ENCODE measurements at places on chromosomes 12 and 14.

DNA sequence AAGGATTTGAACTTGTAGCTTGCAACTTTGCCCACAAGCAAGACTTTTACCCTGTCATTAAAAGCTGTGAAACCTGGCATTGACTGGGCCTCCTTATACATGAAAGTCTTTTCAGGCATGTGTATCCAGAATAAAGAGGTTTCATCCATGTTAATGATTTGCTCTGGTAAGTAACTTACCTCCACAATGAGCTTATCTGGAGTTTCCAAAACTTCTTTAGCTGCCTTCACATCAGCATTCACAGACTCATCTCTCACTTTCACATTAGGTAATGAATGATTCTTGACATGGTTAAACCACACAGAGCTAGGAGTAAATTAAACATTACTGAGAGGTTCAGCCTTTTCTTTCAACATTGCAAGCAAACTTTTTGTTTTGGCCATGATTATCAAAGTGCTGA lies 234.4 kb upstream of the CLEC14A start:
- DNase-seq: no peak

DNA sequence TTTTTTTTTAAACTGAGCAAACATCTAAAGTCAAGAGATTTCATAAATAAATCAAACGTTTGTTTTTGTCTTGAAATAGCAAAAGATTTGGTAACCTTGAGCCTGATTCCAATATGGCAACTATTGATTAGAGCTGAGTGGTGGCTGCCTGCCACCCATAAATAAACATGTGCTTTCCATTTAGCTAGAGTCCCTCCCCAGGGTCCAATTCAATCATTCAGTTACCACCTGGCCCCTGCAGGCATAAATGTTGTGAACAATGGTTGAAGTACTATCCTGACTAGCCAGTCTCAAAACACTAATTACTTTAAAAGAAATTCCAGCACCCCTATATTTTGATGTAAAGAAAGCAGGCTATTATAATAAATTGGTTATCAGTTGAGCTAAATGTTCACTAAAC lies 129.7 kb upstream of the GRIP1 start:
- DNase-seq: no peak

GRCh38 chr12:66662179-66662578 lies 16.7 kb downstream of the GRIP1 start:
- no peak for DNase-seq

DNA sequence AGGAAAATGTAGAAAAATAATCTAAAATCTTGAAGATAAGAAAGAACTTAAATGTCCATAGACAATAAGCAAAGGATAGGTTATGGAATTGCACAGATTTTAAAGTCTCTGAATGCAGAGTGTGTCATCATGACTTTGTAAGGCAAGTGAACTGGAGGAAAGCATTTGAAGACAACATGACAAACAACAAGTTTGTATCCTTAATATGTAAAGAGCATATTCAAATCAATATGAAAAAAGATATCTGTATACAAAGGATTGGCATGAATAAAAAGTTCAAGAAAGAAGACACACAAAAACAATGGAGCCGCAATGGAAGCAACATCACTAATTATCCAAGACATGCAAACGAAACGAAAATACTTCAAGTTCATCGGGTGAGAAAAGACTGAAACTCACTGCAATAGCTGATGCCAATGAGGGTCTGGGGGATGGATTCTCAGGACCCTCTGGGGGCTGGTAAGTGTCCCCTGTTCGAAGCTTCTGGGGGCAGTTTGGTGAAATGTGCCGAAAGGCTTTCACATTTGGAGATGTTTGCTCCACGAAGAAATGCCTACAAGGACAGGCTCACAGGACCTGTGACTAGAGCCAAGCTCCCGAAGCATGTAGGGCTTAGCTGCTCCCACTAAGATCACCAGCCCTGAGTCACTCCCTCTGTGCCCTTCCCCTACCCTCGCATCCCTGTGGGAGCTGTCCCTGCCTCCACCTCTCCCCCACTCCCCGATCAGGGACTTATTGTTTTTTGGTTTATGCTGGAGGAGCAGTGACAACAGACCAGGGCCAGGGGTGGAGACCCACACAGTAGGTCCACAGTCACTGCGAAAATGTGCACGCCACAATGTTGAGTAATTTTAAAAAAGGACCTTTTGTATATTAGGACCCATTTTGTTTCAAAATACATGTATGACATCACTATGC lies 345.7 kb upstream of the SFSWAP start:
- no peak for DNase-seq

DNA sequence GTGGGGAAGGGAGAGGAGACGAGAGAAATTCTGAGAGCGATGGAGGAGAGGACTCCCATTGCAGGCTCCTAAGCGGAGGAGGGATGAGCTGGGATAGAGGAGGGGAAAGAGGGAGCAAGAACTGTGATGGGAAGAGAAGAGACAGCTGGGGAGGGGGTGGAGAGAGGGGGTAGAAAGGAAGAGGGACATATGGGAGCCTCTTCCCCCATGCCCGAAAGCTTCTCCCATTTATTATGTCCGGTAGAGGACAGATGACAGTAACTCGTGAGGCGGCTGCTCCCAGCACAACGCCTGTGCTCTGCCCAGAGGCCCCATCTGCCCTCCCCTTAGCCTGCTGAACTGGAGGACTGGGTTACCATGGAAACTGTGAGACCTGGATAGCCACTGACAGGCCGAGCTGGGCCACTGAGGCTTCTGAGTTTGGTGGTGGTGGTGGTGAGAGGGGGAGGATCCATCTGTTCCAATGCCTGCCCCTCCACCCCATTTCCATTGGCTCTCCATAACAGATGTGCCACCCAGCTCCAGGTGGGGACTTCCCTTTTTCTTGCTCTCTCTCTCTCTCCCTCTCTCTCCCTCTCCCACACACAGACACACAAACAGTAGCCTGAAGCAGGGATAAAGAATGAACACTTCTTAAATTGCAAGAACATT lies 8.3 kb downstream of the CPNE6 start:
- no peak for DNase-seq

DNA sequence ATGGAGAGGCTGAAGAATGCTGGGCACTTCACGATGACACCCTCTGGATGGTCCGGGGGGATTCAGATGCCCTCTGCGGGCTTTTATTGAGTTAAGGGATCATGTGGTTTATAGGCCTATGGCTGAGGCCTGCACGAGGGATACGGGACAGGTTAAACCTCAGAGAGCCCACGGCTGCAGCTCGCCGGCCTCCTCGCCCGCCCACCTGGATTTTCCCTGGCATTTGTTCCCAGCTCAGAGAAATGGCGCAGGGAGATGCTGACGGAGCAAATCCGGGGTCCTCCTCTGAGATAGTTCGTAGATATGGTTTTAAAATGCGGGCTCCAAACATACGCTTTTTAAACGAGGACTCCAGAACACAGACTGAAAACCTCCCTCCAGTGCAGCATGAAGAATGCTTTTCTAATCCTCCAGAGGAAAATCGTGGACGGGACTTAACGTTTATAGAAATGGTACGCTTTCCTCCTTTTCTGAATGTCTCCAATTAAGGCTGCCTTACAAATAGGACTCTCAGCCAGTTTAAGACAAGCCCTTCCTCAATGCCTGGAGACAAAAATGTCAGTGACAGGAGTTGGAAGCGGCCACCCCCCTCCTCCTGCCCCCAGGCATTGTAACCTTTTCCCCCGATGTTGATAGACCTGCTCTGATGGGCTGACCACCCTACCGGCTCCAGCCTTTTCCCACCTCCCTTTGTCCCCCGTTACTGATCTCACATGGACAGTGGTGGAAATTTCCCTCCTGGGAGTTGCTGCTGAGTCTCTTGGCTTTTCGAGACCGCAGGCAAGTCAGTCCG lies 16.6 kb downstream of the CCND2 start:
- DNase-seq: no peak

DNA sequence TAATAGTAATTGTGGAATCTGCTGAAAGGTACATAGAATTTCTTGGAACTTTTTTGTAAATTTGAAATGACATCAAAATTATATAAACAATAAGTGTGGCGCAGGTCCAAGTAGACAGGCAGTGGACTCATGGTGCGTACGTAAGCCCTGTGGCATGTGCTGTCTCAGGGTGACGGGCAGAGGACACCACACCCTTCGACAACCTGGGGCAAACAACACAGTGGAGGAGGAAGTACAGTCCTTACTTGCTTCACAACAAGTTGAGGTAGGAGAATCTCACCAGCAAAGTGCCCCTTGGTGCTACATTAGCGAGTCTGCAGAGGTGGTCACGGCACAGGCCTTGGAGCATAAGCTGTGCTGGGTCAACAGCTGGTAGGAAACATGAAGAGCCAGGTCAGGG lies 180.9 kb downstream of the AEBP2 start:
- DNase-seq: peak; percentile 65

GRCh38 chr12:53791735-53792326 lies 40.1 kb upstream of the CISTR start:
- DNase-seq: no peak

GRCh38 chr12:129486931-129487330 lies 416.9 kb downstream of the TMEM132D start:
- no peak for DNase-seq

DNA sequence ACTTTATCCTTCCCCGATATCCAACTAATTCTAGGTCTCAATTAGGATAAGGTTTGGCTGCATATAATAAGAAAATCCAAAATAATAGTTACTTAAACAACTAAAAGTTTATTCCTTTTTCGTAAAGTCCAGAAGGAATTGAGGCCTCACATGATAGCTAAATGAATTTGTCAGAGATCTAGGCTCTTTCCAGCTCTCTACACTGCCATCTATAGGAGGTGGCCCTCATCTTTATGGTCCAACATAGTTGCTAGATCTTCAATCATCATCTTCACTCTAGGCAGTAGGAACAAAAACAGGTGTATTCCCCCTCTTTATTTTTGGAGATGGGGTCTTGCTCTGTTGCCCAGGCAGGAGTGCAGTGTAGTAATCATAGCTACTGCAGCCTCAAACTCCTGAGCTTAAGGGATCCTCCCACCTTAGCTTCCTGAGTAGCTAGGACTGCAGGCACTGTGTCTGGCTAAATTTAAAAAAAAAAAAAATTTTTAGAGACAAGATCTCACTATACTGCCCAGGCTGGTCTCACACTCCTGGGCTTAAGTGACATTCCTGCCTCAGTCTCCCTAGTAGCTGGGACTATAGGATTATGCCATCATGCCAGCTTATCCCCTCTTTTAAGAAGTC lies 46.5 kb upstream of the SAV1 start:
- DNase-seq: peak; percentile 41

DNA sequence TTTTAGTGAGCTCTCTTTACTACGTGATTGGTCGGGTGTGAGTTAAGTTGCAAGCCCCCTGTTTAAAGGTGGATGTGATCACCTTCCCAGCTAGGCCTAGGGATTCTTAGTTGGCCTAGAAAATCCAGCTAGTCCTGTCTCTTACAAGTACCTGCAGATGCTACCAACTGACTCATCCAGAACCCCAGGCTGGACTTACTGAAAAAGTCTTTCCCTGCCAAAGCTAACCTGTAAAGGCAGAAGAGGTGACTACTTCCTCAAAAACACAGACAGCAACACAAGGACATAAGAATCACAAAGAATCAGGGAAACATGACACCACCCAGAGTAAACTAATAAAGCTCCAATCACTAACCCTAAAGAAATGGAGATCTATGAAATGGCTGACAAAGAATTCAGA lies 39.1 kb upstream of the HIGD1C start:
- DNase-seq: no peak

All from brain microvascular endothelial cell (primary cell).